HT-29 (cell line): ENCODE measurements at places on chromosomes 5 and 9. TPM values are rescaled to one million over a fixed set of nuclear protein-coding genes. Genes with fewer than 3 reads are reported as not detected.

The APBA1 gene
- total RNA-seq: 0.25 and 2.7 TPM in 2 replicates

The PARP8 gene
- total RNA-seq: 5.3 and 8.1 TPM in 2 replicates

The PCDHGC5 gene
- 0.61 TPM in 1 of 2 replicates, not detected in the other for total RNA-seq

The NUDT12 gene
- total RNA-seq: 3.3 and 5.1 TPM in 2 replicates

DNA sequence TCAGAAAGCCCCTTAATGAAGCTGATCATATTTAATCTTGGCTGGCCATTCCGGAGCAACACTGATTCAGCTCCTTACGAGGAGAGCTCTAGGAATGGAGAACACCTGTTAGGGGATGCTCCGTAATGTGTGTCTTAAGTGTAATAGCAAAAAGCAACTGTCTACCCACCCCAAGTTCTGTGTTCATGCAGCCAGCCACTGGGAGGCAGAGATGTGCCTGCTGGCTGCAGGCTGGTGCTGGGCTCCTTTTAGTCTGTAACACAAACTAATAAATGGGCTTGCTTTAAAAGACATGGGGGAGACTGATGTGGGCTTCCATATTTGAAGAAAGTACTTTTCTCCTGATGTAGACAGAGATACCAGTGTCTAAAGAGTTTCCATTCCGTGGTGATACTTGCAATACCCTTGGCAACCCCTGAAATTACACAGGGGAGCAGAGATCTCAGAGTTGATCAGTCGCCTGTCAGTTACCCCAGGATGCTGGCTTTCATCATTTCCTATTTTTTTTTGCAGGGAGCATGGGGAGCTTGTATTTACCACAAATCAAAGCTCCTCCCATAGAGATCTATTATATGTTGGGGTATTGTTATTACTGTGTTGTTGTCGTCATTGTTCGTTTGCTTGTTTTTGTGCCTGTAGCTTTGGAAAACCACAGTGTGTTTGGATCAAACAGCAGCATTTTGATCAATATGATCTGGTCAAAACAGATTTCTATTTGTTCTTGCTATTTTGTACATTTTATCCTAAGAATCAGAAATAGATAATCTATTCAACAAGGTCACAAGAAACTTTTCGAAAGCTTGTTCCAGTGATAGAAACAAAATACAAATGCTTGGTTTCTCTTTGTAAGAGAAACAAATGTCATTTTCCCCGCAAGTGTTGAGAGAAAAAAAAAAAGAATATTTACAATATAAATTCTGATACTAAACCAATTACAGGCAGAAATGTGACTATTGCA is 65.8 kb downstream of the MTX3 start:
- no peak for DNase-seq

GRCh38 chr9:84917366-84918070 is 248.0 kb downstream of the NTRK2 start:
- DNase-seq: no peak

GRCh38 chr9:136673088-136673974 is 10.6 kb downstream of the EGFL7 start:
- DNase-seq: no peak

DNA sequence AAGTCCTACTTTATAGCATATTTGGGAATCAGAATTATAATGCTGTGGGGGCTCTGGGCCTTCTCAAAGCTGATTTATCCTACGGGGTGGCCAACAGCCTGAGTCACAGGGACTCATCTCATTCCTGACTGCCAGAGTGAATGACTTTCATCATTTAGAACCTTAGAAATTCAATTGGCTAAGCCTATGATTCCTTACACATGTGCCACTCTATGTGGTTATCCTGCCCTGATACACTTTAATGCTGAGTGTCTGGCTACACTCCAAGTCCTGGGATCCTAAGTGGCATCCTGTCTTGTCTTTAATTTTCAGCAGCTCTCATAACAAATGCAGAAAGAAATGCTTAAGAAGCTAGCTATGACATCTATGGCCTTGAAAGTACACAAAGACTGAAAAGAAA is 75.2 kb upstream of the FREM1 start:
- DNase-seq: no peak

- DNase-seq: no peak
These were observed 12.1 kb upstream of the DIPK1B start for GRCh38 chr9:136700304-136700703.

GRCh38 chr5:27769748-27770402 is 731.5 kb upstream of the CDH9 start:
- DNase-seq: no peak

GRCh38 chr9:35726931-35727330 is 5.1 kb downstream of the TLN1 start:
- DNase-seq: no peak

- no peak for DNase-seq
These were observed 20.6 kb downstream of the IFNW1 start for GRCh38 chr9:21121079-21121478.

- DNase-seq: no peak
These were observed 275.1 kb upstream of the MPDZ start for GRCh38 chr9:13554626-13555025.

DNA sequence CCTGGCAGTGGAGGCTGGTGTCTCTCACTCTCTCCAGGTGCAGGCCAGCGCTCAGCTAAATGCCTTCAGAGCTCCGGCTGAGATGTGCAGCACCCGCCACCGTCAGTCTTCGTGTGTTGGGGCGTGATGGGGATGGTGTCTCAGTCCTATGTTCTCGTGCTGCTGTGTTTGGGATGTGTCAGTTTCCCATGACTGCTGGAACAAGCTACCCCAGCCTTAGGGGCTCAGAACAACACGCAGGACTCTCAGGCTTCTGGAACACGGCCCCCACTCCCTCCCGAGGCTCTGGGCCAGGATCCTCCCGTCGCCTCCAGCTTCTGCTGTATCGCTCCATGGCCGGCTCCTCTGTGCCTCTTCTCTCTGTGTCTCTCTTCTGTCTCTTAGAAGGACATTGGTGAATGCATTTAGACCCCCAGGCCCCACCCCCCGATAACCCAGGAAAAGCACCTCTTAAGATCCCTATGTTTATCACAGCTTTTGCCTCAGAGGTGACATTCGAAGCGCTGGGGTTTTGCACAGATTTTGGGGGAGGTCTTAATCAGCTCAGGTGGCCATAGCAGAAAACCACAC is 9.6 kb upstream of the CEP72 start:
- DNase-seq: no peak

- no peak for DNase-seq
These were observed 62.6 kb downstream of the PUM3 start for GRCh38 chr9:2781336-2781735.

DNA sequence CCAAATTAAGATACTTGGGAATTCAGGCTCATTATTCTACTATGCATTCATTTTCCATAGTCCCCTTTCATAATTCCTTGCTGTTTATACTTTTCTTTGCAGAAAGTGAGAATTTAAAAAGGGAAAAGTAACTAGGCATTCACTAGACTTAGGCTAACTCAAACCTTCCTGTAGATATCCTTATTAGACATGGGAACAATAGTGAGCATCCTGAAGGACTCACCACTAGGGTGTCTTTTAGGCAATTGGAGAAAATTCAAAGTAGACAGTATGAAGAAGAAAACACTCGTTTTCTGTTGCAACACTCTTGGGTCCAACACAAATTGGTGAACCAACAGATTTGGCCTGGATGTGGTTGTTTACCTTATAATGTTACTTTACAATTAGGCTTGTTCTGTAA is 213.2 kb upstream of the GRIN3A start:
- no peak for DNase-seq

DNA sequence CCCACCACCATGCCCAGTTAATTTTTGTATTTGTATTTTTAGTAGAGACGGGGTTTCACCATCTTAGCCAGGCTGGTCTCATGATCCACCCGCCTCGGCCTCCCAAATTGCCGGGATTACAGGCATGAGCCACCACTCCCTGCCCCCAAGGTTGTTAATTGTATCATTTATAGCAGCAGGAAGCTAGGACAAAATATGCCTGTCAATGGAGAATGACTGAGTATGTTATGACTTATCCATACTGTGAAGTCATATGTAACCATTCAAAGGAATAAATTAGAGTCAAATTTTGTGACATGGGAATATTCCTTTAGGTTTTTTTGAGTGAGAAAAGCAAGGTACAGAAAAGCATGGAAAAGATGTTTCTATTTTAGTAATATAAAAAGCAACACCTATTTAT is 3.9 kb upstream of the DAB2 start:
- no peak for DNase-seq

DNA sequence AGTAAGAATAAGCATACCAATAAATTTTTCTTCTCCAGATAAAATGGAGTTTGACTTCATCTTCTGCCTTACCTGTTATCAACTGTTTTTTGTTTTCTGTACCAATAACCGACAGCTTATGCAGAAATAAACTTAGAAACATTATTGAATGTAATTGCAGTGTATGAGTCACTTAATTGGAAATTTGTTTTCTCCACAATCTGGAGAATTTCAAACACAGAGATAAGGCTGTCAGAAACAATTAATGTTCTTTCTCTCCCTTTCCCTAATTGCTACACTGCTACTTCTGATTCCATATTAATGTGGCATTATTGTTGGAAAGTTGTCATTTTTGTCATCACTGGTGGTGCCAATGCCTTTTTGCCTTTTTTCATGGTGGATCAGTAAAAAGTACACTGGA is 180.3 kb downstream of the SLCO4C1 start:
- DNase-seq: no peak

DNA sequence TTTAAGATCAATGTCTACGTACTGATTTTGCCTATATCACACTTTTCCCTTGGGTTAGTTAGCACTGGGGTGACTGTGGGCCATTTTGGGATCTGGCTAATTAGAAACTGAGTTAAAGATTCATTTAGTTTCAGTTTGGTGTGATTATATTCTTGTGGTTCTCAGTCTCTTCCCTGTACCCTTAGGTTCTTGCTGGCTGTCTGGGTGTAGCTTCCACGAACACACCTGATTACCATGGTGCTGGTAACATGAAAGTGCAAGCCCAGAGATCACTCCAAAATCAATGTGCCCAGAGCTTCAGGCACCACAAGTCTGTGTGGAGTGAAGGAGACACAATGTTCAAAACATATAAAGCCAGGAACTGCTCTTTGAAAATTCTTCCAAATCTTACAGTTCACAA is 248.1 kb downstream of the PDE4D start:
- DNase-seq: no peak

- DNase-seq: peak; percentile 28
These were observed 1.7 kb downstream of the TRIM52 start for GRCh38 chr5:181259283-181259682.

DNA sequence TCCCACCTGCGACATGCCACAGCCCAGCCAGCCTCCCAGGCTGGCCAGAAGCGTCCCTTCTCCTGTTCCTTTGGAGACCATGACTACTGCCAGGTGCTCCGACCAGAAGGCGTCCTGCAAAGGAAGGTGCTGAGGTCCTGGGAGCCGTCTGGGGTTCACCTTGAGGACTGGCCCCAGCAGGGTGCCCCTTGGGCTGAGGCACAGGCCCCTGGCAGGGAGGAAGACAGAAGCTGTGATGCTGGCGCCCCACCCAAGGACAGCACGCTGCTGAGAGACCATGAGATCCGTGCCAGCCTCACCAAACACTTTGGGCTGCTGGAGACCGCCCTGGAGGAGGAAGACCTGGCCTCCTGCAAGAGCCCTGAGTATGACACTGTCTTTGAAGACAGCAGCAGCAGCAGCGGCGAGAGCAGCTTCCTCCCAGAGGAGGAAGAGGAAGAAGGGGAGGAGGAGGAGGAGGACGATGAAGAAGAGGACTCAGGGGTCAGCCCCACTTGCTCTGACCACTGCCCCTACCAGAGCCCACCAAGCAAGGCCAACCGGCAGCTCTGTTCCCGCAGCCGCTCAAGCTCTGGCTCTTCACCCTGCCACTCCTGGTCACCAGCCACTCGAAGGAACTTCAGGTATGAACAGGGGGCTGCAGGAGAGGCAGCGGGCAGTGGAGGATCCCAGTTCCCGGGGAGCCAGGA is 106.5 kb downstream of the PPARGC1B start:
- DNase-seq: no peak

GRCh38 chr5:108090946-108091345 is 291.0 kb downstream of the FBXL17 start:
- DNase-seq: no peak

- no peak for DNase-seq
These were observed 27.4 kb downstream of the LNPEP start for GRCh38 chr5:96963267-96963666.

- DNase-seq: no peak
These were observed 7.6 kb downstream of the DNAJC18 start for GRCh38 chr5:139431706-139432105.

- DNase-seq: no peak
These were observed 106.6 kb downstream of the COL23A1 start for GRCh38 chr5:178483620-178484019.

GRCh38 chr5:172692981-172693380 is 51.9 kb downstream of the NEURL1B start:
- no peak for DNase-seq

- no peak for DNase-seq
These were observed 111.8 kb upstream of the ACTBL2 start for GRCh38 chr5:57594436-57594835.

DNA sequence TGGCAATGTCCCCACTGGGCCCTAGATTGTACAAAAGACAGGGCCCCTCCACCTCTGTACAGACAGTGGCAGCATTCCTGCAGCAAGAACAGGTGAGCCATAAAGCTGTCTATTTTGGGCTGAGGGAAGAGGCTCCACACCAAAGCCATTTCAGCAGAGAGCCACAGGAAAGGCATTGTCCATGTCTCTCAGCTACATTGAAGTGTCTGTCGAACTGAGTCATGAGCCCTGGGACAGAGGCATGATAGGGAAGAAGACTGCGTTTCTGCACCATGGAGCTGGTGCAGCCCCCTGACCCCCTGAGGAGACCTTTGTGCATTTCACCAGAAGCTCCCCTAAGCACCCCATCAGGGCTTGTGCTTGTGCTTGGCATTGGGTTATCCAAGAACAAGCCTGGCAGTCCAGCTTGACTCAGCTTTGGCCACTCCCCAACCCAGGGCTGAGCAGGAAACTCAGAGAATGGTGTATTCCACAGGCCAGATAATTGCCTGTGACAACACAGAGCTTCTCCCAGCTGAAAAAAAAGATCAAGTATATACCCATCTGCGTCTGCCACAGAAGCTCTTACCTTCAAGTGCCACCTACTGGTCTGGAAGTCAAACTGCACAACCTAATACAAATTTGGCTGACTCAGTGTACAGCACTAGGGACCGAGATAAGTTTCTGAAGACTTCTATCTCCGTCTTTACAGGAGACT is 5.9 kb upstream of the FRMD3 start:
- DNase-seq: peak; percentile 65

GRCh38 chr9:69798744-69799143 is 21.9 kb upstream of the CFAP95 start:
- DNase-seq: no peak

DNA sequence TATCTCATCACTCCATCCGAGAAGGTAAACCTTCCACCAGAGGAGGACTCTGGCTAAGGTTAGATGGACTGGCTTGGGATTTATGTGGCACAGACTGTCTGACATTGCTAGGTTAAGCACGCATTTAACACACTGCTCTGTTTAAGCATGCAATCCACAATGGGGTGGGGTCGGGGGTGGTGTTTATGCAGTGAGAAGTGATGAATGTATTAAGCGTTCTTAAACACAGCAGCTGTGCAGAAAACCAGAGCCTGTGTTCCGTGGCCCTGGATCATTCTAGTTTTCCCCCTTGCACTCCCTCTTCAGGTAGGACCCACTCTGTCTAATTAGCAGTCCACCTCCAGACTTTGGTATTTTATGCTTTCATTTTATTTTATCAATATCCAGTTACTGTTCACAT is 46.4 kb downstream of the STXBP1 start:
- DNase-seq: no peak
